ENCODE measurements at places on chromosomes 1 and 21.

- no peak for DNase-seq
Measured at GRCh38 chr1:77825131-77825709, 45.8 kb downstream of the MIGA1 start.

DNA sequence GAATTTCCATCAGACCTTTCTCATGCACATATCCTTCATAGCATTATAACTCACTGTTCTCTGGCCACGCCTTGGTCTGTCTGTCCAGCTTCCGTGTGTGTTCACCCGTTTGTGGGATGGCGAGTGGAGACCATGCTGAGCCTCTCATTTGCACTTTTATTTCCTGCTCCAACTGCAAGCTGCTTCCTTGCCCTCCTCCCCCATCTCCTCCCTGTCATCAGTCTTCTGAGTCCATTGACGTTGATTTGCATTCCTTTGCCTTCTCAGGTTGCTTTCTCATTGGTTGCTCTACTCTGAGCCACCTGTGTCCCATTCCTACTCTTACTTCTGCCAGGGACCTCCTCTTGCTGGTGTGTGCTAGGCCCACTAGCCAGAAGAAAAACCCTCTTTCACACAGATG lies 146.4 kb downstream of the NOS1AP start:
- DNase-seq: no peak

DNA sequence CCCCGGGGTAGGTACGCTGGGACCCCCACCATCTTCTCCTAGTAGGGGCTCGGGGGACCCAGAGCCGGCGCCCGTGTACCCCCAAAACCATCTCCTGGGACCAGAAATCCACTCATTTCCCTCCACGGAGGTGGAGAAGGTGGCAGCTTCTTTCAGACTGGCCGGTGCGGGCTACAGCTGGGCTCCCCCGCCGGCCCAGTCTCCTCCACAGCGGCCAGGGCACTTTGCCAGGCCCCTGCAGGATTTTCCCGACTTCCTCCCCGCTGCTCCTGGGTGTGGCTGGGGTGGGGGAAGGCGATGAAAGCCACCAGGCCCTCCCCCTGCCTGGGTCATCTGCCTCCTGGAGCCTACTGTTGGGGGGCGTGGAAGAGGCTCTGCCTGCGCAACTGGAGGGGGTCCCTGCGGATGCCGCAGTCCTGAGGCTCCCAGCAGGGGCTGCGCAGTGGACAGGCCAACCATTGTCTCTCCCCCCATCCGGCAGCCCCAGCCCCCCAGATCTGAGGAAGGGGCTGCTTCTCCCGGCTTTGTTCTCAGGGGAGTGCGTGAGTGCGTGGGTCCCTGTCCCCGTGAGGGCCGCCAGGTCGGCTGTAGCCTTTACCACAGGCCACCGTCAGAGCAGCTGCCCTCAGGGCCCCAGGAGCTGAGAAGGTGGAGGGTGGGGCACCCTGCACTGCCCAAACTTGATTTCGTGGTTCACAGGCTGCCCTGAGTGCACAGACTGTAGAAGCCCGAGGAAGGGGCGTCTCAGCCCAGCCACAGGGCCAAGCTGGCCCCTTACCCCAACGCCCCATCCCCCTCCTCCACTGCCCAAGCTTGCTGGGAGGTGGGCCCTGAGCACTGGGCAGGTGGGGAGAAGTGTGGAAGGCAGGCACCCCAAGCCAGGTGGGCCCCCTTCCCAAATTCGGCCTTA lies 1.3 kb downstream of the AGRN start:
- DNase-seq: no peak

GRCh38 chr1:166836733-166837132 lies 2.5 kb upstream of the POGK start:
- DNase-seq: no peak

- DNase-seq: no peak
Measured at GRCh38 chr1:242467556-242468145, 56.8 kb downstream of the PLD5 start.

GRCh38 chr1:112465122-112465521 lies 43.6 kb upstream of the WNT2B start:
- DNase-seq: no peak

DNA sequence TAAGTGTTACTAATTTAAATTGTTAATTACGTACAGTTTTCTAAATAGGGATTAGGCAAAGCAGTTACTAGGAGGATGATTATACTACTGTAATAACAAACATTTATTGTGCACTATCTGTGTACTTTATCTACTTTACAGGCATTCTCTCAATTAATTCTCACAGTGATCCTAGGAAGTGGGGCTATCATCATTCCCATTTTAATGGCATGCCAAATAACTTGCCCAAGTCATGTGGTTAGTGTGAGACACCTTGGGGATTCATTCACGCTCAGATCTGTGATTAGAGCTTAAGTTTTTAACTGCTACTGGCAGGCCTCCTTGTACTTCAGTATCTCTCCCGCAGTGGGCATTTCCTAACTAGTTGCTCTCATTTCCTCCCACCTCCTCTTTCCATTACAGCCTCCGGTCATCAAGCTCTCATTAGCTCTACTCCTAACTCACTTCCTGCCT lies 11.5 kb downstream of the PHLDA3 start:
- DNase-seq: no peak

DNA sequence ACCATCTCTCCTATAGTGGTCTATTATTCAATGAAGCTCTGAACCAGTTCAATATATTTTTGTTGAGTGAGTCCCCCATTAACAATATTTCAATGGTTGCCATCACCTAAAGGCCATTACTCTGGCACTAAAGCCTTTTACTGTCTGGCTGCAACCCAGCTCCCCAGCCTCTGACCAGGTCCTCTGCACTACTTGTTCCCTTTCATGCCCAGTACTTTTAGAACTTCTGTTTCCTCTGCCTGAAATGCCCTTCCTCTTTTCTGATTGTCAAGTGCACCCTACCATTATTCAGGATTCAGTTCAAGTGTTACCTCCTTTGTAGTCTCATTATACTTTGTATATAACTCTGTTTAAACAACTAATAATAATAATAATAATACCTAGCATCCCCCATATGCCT lies 30.4 kb upstream of the ZFYVE9 start:
- no peak for DNase-seq
